ENCODE measurements at places on chromosomes 2 and 18.

- no peak for DNase-seq
Measured at GRCh38 chr2:67918471-67918870, 144.3 kb downstream of the C1D start.

DNA sequence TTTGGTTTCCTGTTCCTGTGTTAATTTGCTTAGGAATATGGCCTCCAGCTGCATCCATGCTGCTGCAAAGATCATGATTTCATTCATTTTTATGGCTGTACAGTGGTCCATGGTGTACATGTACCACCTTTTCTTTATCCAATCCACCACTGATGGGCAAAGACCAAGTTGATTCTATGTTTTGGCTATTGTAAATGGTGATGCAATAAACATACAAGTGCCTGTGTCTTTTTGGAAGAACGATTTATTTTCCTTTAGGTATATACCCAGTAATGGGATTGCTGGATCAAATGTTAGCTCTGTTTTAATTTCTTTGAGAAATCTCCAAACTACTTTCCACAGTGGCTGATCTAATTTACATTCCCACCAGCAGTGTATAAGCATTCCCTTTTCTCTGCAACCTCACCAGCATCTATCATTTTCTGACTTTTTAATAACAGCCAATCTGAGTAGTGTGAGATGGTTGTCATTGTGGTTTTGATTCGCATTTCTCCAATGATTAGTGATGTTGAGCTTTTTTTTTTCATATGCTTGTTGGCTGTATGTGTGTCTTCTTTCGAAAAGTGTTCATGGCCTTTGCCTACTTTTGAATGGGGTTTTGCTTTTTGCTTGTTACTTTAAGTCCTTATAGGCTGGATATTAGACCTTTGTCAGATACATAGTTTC lies 19.4 kb downstream of the EXOC6B start:
- DNase-seq = no peak

- DNase-seq = no peak
Measured at GRCh38 chr2:69499242-69499641, 62.0 kb upstream of the NFU1 start.

DNA sequence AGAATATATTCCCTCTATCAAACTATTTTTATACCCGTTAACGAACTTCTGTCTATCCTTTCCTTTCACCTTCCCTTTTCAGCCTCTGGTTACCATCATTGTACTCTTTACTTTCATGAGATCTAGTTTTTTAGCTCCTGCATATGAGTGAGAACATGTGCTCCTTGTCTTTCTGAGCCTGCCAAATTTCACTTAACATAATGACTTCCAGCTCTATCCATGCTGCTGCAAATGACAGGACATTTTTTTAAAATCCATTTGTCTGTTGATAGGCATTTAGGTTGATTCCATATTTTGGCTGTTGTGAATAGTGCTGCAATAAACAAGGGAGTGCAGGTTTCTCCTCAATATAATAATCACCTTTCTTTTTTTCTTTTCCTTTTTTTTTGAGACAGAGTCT lies 8.2 kb upstream of the CCDC195 start:
- DNase-seq = no peak

GRCh38 chr2:215752991-215753390 lies 260.4 kb downstream of the MREG start:
- DNase-seq = no peak

GRCh38 chr2:180959787-180960186 lies 20.6 kb upstream of the UBE2E3 start:
- DNase-seq = no peak

DNA sequence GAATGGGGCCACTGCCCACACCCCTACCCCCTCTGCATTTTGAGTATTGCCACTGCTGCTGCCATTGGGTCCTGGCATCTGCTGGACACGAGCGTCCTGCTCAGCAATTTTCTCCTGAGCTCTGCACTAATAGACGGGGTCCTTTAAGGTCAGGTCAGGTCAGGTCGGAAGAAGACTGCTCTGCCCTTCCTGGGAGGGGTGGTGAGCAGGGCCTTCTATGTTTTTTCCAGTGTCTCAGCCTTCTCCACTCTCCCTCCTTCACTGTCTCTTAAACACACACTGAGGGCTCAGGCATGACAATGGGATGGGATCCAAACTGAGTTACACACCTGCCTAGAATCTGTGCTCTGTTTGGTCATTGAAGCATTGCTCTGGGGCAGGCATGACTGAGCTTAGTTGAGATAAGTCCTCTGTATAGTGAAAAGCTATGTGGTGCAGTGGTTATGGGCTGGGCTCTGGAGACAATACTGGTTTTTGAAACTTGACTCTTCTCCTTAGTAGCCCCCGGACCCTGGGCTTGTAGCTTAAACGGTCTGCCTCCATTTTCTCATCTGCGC lies 10.6 kb downstream of the MYO1B start:
- DNase-seq = no peak

GRCh38 chr2:236607471-236608187 lies 38.0 kb downstream of the ACKR3 start:
- no peak for DNase-seq

DNA sequence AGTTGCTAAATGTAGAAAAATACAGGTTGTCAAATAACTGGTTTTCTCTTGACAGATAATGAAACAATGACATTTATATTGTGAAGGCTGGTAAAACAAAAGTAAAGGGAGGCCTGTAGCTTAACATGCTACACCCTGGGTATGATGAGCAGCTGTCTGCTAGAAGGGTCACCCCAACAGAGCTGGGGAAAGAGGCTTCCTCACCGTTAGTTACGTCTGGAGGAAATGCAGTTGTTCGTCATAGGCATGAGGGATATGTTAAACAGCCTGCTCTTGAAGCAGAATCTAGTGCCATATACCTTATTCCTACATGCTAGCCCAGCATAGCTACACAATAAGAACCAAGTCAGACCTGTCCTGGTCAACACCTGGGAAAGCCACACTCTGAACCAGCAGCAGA lies 49.9 kb downstream of the LPIN2 start:
- no peak for DNase-seq

GRCh38 chr2:20196657-20197161 lies 28.2 kb downstream of the SDC1 start:
- no peak for DNase-seq

Measured in stimulated activated naive CD8-positive, alpha-beta T cell treated with anti-CD3 and anti-CD28 coated beads, Interleukin-15, Interleukin-2, amounts not matched to agents 100 U/mL and 50 U/mL, for 24 hours (primary cell).